ENCODE measurements at places on chromosomes 1 and 21.

DNA sequence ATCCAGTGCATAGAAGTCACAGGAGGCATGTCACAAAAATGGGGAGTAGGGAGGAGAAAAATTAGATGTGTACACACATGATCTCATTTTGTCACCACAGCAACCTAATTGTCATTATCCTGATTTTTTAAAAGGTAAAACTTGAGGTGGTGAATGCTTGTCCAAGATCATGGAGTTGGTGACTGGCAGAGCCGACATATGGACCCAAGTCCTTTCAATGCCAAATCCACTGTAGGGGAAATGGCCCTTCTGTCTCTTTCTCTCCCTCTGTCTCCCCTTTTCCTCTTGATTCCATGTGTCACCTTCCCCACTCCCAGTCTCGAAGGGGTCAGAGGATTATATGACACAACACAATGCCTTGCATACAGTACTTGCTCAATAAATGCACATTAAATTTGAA is 65.7 kb upstream of the JUN start:
- DNase-seq = no peak

DNA sequence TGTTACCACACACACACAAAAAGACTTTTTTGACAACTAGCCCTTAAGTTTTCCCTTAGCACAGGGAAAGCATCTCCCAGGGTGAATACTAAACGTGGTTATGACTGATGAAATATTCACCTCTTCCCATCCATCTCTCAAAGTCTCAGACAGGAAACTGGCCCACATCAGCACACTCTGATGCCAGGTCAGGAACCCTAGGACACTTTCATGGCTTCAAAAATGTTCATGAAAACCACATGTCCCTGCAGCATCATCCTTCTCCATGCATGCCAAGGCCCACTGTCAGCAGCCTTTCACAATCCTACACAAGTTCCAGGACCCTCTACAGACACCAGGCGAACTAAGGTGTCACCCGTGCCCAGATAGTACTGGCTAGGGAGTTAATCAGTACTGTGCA is 68.7 kb downstream of the DNTTIP2 start:
- DNase-seq = no peak

DNA sequence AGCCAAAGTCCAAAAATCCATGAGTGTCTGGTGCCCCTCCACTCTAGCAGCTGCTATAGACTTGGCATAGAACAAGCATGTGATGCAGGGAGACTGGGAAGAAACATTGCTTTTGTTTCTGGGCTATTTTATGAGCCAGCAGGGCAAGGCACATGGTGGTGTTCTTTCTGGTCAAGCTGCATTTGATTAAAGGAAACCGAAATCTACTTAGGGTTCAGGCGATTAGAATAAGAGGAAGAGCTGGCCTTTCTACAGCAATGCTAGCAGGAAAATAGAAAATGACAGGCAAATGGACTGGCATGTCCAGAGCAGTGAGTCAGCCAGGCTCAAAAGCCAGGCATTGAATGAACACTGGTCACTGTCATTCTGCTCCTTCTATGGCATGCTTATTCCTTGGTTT is 28.5 kb upstream of the ARHGAP29 start:
- DNase-seq = no peak

DNA sequence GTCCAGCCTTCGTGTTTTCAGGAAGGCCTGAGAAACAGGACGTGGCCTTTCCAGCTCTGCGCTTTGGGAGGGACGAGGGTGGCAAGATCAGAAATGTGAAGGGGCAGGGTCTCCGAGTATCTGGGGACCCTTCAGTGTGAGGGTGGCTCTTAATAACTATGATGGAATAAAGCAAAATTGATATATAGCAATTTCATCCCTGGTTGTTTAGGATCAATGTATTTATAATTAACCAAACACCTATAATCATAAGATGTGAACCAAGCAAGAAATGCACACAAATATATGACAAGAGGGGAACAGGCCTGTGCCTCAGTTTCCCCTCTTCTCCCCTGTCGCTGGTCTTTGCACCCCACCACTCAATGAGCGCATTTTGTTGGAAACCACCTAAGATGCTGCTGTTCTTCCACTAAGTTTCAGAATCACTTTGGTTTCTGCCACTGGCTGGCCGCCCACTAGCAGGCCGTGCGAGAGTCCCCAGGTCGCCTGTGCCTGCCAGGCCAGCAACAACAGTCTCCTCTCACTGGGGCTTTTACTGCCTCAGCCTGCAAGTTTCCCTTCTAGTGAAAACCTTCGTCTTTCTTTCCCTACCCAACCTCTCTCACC is 36.6 kb downstream of the UBASH3A start:
- no peak for DNase-seq
